CD4-positive, alpha-beta T cell treated with Interleukin-21 for 1 hour (primary cell): ENCODE measurements at places on chromosomes 16 and 17.

DNA sequence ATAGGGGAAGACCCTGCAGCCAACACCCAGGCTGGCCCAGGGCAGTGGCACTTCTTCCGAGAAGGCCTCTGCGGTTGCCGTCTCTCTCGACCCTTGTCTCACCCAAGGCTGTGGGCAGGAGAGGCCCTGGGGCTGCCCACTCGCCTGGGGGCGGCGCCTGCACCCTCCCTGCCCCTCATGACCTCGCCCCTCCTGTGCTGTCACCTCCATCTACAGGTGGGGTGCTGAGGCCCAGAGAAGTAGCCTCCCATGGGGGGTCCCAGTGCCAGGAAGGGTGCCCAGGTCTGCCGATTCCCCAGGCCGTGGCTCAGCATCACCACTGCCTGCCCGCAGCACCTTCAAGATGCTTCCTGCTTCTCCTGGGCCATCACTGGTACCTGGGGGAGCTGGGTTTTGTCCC lies 992 bp downstream of the NLRC3 start:
- peak; percentile 19 for DNase-seq

- peak; percentile 42 for DNase-seq
These were observed 645 bp upstream of the ELMO3 start for GRCh38 chr16:67198238-67198734.

DNA sequence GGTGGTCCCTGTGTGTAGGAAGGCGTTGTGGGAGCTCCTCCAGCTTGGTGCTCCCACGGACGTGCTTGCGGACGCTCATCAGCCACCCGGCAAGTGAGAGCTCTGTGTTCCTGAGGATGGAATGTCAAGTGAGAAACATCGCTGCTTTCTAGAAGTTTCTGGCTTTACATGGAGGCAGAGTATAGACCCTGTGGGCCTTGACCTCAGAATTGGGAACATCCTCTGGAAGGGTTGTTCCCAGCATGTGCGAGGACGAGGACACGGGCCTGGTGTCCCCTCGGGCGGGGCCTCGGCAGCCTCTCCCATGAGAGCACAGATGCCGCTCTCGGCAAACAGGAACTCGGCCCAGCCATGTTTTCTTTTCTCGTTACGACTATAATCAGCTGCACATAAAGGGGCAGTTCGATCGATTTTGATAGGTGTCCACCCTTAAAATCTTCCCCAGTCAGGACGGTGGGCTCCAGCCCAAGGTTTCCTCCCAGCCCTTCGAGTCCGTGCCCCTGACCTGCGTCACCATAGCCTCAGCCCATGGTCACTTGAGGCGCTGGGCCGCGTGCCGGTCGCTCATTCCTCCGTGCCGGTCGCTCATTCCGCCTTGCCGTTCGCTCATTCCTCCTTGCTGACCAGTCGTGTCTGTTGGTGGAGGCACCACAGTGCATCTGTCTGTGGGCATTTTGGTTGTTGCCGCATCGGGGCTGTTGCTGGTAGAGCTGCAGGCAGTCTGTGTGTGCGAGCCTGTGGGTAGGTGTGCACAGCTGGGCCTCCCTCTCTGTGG lies 91.3 kb upstream of the ZNF750 start:
- DNase-seq, result no peak

- DNase-seq, result no peak
These were observed 39.5 kb upstream of the CIBAR2 start for GRCh38 chr16:85151603-85152413.

GRCh38 chr16:82979406-82980111 lies 352.8 kb downstream of the CDH13 start:
- DNase-seq, result no peak

- DNase-seq, result no peak
These were observed 19.6 kb downstream of the MAP2K3 start for GRCh38 chr17:21304091-21304490.

- DNase-seq, result no peak
These were observed 32.5 kb downstream of the PIMREG start for GRCh38 chr17:6476810-6477179.

GRCh38 chr16:55438281-55438680 lies 40.7 kb upstream of the MMP2 start:
- DNase-seq, result no peak
